Breast epithelium (tissue), 4 donors: ENCODE measurements at places on chromosomes 6 and 20. TPM values are rescaled to one million over a fixed set of nuclear protein-coding genes. Genes with fewer than 3 reads are reported as not detected.

Gene PACRG
- 0.64 TPM for total RNA-seq

Gene BMP2
- 3.9 TPM for total RNA-seq

Gene FAM217A
- total RNA-seq, result not detected

Gene FUT9
- 2.8 TPM for total RNA-seq

DNA sequence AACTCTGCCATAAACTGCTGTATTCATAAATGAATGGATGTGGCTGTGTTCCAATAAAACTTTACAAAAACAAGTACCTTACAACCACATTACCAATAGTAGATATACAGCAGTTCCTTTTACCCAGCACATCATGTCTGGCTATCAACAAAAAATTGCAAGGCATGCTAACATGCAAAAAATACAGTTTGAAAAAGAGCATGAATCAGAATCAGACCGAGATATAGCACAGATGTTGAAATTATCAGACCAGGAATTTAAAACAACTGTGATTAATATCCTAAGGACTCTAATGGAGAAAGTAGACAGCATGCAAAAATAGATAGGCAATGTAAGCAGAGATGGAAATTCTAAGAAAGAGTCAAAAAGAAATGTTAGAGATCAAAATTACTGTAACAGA lies 8.4 kb upstream of the NUS1 start:
- no peak for DNase-seq

GRCh38 chr6:20600831-20601230 lies 66.6 kb downstream of the CDKAL1 start:
- DNase-seq, result no peak

- no peak for DNase-seq
Observed at GRCh38 chr20:15854911-15855310, 718.3 kb downstream of the KIF16B start.

- no peak for DNase-seq
Observed at GRCh38 chr6:138545621-138545980, 46.3 kb upstream of the NHSL1 start.

- no peak for DNase-seq
Observed at GRCh38 chr6:149234051-149234962, 83.2 kb upstream of the TAB2 start.

DNA sequence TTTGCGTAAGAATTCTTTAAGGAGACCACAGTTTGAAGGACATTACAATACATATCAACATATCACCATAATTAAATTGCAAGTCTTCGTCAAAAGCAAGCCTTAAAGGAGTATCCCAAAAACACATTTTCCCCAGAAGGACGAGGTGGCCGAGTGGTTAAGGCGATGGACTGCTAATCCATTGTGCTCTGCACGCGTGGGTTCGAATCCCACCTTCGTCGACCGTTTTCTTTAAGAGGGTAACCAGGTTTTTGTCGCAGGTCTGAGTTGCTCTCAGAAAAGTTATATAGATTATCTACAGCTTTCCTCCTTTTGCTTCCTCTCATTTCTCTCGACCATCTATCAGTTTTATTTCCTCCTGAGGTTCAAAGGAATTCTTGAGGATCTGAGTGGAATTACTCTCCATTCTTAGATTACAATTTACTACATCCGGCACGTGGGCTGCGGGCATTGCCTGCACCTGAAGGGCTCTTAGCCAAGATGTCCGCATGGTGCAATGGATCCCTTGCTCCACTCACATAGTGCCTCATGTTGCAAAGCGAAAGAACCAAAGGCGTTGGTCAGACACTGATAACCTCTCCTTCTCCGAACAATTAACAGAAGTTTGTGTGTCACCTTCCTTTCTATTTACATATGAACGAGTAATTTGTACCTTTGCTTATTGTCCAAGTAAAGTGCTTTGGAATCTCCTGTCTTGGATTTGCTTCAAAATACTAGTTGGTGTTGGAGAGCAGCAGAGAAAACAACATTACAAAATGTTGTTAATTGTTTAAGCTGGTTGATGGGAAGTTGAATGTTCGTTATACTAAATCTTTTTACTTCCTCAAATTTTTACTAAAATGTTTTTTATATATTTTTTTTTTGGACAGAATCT lies 14.0 kb downstream of the POM121L2 start:
- no peak for DNase-seq

GRCh38 chr6:43935921-43936439 lies 166.0 kb downstream of the VEGFA start:
- no peak for DNase-seq

DNA sequence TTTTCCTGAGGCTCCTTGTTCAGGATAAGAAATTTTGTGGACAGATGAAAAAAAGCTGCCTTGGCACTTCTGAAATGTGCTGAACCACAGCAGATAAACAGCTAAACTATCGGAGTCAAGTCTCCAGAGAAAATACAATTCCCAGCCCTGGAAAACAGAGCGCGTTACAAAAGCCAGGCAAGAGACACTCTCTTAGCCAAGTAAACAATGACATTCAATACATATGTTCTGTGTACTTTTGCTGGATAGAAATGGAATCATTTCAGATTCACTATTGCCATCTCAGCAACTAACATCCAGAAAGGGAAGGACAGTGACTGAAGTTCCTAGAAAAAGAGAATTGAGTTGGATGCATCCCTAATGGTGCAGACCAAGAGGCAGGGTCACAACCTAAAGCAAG lies 196.8 kb upstream of the NRSN1 start:
- no peak for DNase-seq
